ENCODE measurements at places on chromosomes 1 and 21.

- no peak for DNase-seq
Observed at GRCh38 chr1:180489976-180490375, 12.4 kb downstream of the ACBD6 start.

- DNase-seq, result no peak
Observed at GRCh38 chr1:117633423-117633822, 27.6 kb downstream of the TENT5C start.

DNA sequence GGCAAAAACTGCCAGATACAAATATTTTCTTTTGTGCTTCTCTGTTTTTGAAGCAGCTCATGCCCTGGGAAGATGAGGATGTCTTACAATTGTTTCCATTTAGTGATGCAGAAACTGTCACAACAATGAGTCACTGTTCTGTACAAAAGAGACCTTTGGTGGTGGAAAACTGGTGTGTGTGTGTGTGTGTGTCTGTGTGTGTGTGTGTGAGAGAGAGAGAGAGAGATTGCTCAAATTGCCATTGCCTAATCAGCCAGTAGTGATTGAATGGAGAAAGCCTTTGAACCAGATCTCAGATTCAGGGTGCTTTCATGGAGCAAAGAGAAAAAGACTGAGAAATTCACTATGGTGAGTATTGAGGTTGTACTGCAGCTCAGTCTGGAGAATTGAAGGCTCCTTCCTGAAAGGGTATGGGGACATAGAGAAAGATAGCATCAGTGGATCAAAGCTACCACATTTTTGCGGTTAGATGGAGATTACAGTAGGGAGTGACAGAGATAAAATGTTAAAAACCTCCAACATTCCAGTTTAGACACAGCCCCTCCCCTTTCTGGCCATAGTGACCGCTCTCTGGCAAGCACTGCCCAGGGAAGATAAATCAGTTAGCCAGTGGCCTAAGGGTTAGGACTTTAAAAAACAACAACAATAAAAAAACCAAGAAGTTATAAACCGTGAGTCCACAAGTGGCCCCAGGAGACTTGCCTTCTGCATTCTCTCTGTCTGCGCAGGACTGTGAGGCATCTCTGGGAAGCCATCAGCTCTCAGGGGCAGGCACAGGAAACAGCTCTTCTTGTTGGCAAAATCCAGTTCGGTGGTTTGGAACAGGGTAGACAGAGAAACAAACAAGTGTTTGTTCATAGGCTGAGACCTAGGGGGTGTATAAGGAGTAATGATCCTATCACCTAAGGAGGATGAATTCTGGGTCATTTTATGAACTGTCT is 406.5 kb downstream of the DUSP10 start:
- no peak for DNase-seq

DNA sequence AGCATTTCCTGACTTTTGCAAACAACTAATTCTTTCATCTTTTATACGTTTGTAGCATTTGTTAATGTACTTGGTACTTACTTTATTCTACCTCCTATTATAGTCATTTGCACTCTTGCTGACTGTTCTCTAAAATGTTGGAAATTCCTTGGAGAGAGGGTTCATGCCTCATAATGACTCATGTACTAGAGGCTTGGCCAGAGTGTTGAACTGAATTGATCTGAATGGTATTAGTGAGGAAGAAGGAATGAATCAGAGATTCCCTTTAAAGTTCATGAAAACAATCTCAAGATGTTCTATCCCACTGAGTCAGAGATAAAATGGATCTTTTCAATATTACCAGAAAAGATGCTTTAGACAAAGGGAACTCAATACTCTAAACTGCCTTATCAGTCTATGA is 383.4 kb downstream of the SEC16B start:
- DNase-seq, result no peak

DNA sequence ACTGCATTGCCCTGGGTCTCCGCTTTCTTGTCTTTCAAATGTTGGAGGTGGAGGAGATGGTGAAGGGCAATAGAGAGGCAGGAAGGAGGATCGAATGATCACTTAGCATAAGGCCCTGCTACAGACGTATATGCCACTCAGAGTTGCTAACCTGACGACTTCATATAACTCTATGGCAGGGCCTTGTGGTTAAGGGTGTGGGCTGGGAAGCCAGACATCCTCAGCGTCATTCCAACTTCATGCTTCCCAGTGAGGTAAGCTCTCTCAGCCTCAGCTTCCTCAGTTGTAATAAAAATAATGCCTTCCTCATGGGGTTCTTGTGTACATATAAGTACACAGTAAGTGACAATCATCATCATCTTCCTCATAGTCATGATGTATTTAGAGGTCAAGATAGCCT is 54.6 kb downstream of the CASQ2 start:
- DNase-seq, result no peak

DNA sequence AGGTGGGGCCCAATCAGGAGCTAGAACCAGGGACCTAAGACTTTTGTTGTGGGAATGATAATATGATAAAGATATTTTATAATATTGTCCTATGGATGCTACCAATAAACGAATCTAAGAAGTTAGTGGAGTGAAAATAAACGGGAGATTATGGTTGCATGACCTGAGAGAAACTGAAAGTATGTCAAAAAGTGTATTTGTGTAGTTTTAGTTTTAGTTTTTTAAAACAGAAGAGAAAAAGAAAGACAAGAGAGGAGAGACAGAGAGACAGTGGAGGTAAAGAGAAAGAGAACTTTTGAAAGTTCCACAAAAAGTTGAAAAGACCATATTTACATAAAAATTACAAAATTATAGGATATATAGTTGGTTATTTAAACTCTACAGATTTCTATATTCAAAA is 64.1 kb upstream of the TMPRSS15 start:
- DNase-seq, result no peak

DNA sequence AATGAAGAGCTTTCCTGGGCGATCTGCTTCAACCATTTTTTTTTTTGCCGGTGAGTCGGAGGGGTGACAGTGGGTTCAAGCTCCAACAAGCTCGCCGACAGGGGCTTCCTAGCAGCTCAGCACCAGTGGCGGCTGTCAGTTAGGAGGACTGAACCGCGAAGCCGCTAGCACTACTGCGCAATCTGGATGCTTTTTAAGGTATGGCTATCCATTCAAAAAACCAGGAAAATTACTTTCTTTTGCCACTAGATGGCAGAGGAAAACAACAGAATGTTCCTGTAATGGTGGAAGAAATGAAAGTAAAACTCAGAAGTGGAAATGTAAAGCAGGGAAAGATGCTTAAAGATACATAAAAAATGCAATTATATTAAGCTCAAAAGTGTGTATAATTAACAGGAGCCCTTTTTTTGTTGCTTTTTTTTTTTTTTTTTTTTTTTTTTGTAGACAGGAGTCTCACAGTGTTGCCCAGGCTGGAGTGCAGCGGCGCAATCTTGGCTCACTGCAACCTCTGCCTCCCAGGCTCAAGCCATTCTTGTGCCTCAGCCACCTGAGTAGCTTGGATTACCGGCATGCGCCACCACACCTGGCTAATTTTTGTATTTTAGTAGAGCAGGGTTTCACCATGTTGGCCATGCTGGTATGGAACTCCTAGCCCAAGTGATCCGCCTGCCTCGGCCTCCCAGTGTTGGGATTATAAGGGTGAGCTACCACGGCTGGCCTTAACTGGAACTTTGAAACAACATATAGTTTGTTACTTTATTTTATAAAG is 8.5 kb downstream of the KYAT3 start:
- no peak for DNase-seq

DNA sequence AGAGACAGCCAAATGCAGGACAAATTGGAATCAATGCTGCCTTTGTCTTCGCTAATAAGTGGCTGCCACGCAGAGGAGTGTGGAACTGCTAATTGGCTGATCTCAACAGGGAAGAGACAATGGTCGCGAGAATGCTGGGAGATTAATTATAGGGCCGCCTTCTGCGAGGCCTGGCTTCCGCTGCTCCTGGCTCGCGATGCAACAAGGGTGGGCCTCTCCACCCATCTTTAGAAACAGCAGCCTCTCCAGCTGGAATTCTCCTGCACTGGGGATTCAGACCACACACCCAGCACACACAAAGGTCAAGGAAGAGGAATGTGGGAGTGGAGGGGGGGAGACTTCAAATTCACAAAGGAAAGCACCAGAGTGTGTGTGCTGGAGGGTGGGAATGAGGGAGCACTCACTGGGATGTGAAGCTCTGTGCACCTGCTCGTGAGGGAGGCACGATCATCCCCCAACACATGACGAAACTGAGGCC is 200.7 kb upstream of the GRIK3 start:
- DNase-seq, result no peak

- DNase-seq, result peak; percentile 22
Observed at GRCh38 chr1:35929730-35930592, 944 bp upstream of the AGO3 start.

- no peak for DNase-seq
Observed at GRCh38 chr1:220298470-220299205, 26.4 kb upstream of the RAB3GAP2 start.

- DNase-seq, result no peak
Observed at GRCh38 chr1:222644636-222644980, 26.7 kb downstream of the MIA3 start.

DNA sequence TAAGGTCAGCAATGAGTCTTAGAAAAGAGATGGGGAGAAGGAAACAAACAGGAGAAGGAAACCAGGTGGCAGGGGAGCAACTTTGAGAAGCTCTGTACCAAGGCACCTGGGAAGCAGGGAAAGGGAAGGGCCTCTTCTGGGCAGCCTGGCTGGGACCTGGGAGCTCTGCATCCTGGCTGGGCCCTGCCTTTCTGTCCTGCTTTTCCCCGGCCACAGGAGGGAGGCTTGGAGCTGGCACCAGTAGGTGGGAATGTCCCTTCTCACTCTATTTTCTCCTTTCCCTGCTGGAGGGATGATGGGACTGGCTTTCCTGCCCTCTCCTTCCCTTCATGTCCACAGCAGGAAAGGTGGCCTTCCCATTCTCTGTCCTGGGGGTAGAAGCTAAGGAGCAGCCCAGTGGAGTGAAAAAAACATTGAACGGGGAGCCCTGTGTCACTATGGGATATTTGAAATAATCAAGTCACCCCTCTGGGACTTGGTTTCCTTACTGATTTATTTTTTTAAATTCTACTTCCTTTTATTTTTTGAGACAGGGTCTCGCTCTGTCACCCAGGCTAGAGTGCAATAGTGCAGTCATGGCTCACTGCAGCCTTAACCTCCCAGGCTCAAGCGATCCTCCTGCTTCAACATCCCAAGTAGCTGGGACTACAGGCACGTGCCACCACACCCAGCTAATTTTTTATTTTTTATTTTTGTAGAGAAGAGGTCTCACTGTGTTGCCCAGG is 5.1 kb upstream of the NES start:
- no peak for DNase-seq

- no peak for DNase-seq
Observed at GRCh38 chr1:1819762-1820161, 41.5 kb upstream of the NADK start.

DNA sequence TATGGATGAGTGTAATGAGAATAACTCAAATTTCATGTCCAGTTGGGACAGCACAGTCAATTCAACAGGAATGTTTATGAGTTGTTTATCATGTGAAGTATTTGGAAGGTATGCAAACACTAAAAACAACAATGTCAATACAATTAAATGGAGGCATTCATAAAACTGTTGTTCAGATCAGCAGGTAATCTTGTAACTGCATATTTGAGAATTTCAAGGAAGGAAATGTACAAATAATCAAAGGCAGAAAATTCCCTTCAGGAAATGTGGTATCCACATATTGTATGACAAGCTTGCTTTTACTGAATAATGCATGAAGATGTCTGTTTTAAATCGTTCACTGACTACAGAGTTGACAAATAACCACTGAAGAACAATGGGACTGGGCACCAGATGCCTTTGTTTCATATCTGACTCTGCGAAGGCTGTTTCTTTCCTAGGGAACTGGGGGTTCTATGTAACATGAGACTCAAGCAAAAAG is 198.3 kb downstream of the LTN1 start:
- DNase-seq, result no peak
